ENCODE measurements at places on chromosomes 1 and 21. TPM values are rescaled to one million over a fixed set of nuclear protein-coding genes. Genes with fewer than 3 reads are reported as not detected.
A peak's percentile ranks its signal among the peaks of the same experiment; 100 is the strongest.

- DNase-seq = no peak
Measured at GRCh38 chr1:245124644-245125043, 30.1 kb upstream of the KIF26B start.

Gene FAM78B
- 0.46 TPM for total RNA-seq

DNA sequence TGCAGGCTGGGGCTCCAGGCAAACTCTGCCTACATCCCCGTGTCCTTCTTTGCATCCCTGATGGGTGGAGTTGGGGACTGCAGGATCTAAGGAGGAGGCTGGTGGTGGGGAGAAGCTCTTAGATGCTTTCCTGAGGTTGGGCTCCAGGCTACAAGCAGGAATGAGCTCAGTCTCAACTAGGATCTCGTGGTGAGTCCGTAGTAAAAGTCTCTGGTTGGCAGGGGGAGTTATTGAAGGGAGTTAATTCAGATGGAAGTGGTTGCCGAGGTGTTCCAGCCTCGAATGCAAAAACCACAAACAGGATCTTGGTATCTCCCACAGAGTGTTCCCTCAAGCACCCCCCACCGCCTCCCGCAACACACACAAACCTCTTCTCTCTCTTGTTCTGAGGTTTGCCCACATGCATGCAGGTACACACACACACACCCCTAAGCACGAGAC, 35.0 kb downstream of the TMCC2 start:
- no peak for DNase-seq

DNA sequence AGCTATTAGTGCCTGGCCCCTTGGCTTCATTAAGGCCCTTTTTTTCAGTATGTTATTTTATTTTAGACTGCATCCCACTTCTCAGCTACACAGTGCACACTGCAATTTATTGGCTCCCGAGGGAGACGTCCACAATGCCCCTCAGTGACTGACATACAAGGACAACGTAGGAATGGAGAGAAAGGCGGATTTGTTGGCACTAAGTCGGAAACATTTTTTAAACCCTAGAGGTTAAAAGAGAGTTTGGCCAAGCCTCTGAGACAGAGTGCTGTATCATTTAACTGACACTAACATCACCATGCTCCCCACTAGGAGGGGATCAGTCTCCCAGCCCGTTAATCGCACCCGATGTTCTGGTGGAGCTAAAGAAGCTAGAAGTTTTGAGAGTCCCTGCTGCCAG, 45.7 kb upstream of the FOXD3 start:
- DNase-seq = no peak

DNA sequence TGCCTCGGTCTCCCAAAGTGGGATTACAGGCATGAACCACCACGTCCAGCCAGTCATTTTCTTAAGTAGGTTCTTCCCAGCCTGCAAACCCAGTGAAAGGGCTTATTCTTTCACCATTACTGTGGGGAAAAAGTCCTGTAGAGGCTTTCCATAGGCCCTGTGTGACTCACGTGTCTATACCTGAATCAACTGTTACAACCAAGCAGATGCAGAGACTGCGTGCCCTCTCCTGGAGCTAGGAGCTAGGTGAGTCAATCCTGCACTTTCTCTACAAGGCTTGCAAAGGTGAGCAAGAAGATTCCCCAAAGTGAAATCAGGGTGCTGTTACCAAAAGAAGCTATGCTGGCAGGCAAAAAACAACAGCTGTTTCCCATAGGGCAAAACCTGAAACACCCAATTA, 13.8 kb upstream of the MPZL1 start:
- no peak for DNase-seq

- no peak for DNase-seq
Measured at GRCh38 chr21:34648739-34649297, 20.0 kb upstream of the CLIC6 start.

DNA sequence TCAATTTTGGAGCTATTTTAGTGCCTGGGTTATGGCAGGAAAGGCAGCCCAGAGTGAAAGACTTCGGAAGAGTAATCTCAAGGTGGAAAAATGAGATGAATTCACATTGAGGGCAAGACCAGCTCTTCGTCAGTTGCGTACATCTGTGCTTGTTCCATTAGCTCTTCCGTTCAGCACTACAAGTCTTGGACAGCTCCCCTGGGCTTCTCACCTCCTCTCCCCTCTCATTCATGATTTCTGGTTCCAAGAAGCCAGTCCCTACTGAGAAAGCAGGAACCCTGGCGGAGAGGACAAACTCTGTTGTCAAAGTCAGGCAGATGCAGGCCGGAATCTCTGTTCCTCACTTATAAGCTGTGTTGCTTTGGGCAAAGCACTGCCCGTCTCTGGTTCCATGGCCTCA, 76.5 kb downstream of the ACTL8 start:
- DNase-seq = no peak

- peak; percentile 68 for DNase-seq
Measured at GRCh38 chr1:86380257-86380861, 15.8 kb downstream of the ODF2L start.

Measured in B cell (primary cell).